ENCODE measurements at places on chromosomes 6 and 20.

GRCh38 chr20:3553663-3554062 lies 82.8 kb downstream of the ATRN start:
- no peak for DNase-seq

DNA sequence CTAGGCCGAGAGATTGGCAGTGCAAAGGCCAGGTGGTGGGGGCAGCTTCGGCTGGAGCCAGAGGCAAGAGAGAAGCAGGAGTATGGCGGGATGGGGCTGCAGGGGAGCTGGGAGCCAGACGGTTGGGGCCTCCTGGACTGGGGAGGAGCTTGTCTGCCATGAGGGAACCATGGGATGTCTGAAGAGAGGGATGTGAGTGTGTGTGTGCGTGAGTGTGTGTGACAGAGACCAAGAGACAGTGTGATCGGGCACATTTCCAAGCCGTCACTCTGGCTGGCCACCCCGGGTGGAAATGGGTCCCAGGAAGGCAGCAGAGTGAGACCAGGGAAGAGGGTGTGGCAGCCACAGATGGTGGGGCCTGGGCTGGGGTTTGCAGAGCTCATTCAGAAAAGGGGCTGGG lies 13.8 kb downstream of the PHACTR3 start:
- no peak for DNase-seq

- no peak for DNase-seq
Measured at GRCh38 chr6:168785720-168786511, 344.9 kb downstream of the SMOC2 start.

DNA sequence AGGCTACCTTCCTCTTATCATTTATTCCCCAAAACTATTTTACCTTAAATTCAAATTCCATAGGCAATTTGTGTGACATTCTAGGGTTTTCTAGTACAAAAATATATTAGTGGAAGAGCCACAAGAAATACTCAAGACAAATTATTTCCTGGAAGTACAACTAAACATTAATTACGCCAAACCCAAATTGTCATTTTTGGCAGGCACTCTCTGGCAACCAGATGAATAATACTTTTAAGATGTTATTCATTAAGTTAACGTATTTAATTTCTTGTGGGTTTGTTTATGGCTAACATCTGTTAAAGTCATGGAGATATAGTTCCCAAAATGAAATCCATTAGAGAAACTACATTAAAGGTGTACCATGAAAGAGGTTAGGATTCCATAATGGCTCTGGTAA lies 40.5 kb downstream of the HMGN3 start:
- no peak for DNase-seq

GRCh38 chr6:110055387-110055735 lies 77.2 kb downstream of the GPR6 start:
- DNase-seq, result no peak

- DNase-seq, result no peak
Measured at GRCh38 chr6:22875845-22876244, 306.5 kb downstream of the HDGFL1 start.

GRCh38 chr20:12023194-12023795 lies 105.6 kb downstream of the BTBD3 start:
- DNase-seq, result no peak

GRCh38 chr6:169722362-169723199 lies 1.7 kb downstream of the PHF10 start:
- peak; percentile 15 for DNase-seq

DNA sequence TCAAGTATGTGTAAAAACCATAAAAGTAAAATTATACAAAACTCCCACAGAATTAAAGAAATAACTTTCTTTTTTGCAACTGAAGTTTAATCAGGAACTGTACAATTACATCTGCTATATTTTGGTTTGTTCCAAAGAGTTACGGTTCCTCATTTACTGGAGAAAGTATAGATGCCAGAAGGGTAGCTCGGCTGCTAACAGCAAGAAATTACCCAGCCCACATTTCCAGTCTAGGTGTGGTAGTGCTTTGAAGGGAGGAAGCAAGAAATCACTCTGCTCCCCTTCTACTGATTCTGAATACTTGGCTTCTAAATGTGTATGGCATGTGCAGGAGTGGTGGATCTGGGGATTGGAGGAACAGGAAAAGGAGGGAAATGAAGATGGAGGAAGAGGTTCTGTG lies 441.3 kb downstream of the CDC5L start:
- DNase-seq, result no peak

DNA sequence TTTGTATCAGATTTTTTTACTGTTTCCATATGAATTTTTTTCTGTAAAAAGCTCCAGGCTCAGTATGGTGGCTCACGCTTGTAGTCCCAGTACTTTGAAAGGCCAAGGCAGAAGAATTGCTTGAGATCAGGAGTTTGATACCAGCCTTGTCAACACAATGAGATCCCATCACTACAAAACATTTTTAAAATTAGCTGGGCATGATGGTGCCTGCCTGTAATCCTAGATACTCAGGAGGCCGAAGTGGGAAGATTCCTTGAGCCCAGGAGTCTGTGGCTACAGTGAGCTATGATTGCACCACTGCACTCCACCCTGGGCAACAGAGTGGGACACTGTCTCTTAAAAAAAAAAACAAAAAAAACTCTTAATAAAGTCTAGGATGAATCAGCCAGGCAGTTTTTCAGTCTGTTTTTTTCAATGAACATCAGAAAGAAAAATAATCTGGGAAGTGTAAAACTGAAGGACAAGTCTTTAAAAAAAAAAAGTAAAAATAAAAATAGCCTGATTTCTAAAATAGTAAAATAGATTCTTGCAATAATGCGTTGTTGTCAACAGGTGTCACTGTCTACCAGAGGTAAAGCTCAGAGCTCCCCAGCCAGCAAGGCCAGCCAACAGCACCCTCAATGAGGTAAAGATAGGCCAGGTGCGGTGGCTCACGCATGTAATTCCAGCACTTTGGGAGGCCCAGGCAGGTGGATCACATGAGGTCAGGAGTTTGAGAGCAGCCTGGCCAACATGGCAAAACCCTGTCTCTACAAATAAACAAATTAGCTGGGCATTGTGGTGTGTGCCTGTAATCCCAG lies 9.3 kb upstream of the ATG5 start:
- DNase-seq, result peak; percentile 56

DNA sequence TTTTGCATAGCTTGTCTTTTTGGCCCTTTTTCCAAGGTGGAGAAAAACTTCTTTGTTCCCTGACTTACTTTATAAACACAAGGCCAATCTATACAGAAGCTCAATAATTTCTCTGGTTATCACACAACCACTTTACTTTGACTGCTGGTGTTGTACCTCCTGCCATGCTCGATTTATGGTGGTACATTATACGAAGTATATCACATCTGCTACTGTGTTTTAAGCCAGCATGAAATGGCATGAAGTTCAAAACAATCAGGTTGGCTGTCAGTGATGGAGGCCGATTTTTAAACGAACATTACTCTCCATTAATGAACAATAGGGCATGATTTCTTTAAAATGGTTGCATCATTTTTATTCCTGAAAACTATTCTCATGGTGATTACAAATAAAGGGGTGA lies 21.0 kb upstream of the ATXN1 start:
- DNase-seq, result no peak

GRCh38 chr6:132068766-132069165 lies 117.6 kb upstream of the CCN2 start:
- DNase-seq, result no peak

DNA sequence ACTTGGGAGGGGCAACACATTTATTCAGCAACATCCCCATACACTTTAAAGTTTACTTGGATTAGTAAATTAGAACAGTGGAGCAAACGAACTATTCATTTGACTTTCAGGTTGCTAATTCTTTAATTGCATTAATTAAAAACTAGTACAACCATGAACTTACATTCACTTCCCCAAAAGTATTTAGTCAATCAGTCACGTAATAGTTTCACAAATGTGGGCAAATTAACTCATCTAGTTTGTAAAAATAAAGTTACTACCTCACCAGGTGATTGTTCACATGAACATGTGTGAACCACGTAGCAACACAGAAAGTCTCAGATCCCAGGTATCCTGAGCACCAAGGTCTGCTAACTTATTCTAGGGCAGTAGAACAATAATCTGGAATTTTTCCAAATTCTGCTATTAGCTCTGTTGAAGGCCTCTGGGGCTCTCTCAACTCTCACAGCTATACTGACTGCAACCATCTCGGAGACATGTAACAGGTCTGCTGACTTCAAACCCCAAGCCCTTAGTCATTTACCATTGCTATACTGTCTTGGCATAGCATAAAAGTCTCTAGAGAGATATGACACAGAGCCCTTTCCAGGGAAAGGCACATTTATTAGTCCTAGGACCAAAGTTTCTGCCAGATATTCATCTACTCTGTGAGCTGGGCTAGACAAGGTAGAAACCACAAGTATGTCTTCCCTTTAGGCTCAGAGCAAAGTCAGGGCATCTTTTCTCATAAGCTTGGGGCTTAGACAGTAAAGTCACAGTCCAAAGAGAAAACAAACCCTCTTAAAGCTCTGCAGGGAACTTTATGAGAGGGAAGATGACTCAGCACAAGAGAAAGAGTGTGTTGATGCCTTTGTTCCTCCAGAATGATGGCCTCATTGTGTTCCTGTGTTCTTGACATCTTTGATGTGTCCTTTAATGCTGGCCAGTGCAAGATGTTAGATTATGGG lies 50.9 kb upstream of the CCDC28A start:
- DNase-seq, result no peak

- DNase-seq, result no peak
Measured at GRCh38 chr20:1214838-1215261, 11.0 kb upstream of the RAD21L1 start.

GRCh38 chr6:90940812-90941481 lies 354.1 kb upstream of the MAP3K7 start:
- peak; percentile 35 for DNase-seq

- DNase-seq, result no peak
Measured at GRCh38 chr20:20497242-20497978, 129.5 kb downstream of the INSM1 start.

DNA sequence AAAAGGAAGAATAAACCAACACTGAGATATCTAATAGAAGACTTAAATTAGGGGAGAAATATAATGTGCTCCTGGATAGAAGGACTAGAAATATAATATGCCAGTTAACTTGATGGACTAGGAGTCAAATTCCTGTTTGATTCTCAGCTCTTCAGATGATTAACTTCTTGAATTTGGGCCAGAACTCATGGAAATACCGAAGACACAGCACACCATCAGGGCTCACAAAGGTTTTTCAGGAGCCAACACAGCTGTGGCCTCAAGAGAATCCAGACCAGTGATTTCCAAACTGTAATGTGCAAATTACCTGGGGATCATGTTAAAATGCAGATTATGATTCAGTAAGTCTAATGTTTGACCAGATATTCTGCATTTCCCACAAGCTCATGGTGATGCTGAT lies 33.8 kb upstream of the LRRC1 start:
- DNase-seq, result no peak

- DNase-seq, result no peak
Measured at GRCh38 chr20:62858058-62858830, 3.4 kb downstream of the TCFL5 start.

GRCh38 chr20:50968289-50968688 lies 9.7 kb downstream of the MOCS3 start:
- no peak for DNase-seq

GRCh38 chr6:169806701-169807100 lies 55.3 kb downstream of the ERMARD start:
- no peak for DNase-seq

DNA sequence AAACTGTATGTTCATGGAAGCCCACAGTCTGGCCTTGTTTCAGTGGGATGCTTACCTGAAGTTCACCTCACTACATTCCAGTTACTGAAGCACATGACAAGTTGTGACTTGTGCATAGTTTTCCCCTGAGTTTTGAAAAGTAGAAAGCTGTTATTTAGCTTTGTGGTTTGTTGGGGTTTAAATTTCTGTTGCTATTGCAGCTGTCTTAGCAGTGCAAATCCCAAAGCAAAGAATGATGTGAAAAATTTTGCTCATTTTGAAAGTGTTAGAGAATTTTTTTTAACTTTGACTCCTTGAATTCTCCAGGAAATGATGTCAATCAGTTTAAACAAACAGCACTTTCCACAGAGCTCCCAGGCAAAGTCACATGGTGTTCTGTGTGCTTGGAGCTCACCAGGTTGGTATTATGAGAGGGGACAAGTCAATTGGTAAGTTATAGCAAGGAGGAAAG lies 268.4 kb downstream of the ADGRG6 start:
- DNase-seq, result no peak

DNA sequence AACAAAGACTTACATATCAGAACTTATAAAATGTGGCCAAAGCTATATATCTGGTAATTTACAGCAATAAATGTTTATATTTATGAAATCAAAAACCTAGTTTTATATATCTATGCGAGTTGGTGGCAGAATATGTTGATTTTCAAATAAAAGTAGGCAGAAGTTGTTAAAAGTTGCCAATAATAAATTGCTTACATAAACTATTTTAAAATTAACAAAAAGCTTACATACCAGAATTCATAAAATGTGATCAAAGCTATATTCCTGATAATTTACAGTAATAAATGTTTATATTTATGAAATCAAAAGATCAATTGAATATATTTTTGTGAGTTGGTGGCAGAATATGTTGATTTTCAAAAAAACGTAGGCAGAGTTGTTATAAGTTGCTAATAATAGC lies 451.8 kb upstream of the KHDRBS2 start:
- no peak for DNase-seq

GRCh38 chr6:22001396-22002027 lies 295.3 kb downstream of the PRL start:
- no peak for DNase-seq

GRCh38 chr6:43865932-43866645 lies 96.1 kb downstream of the VEGFA start:
- DNase-seq, result no peak

DNA sequence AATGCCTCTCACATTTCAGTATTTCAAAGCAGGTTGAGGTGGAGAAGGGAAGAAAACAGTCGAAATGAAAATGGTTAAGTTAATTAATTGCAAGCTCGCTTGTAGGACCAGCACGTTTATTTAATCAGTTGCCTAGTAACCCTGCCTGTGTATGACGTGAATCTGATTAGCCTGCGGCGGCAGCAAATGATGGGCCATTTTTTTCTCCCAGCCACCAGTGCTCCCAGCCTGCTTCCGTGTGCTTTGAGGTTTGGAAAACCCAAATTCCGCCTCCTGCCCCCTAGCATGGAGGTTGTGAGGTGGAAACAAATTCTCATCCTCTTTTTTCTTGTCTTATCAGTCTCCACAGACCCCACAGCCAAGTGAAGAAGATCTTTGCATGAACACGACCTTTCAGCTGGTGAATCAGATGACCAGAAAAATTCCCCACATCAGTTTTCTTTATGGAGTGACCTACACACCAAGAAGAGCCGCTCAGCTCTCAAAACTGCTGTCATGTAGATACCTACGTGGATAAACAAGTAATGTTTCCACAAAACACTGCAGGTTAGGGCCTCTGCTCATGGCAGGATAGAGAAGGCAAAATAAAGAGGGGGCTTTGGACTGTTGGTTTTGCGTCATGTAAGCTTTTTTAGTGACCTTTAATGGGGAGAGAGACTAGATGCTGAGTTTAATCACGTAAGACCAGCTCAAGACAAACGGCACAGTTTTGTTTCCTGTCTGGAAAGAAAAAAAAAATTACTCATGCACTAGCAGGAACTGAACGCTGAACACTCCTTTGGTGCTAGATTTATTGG lies 572.9 kb upstream of the NOX3 start:
- no peak for DNase-seq

- DNase-seq, result no peak
Measured at GRCh38 chr6:162962093-162962492, 234.3 kb downstream of the PACRG start.
